ENCODE measurements at places on chromosomes 7 and 10.

DNA sequence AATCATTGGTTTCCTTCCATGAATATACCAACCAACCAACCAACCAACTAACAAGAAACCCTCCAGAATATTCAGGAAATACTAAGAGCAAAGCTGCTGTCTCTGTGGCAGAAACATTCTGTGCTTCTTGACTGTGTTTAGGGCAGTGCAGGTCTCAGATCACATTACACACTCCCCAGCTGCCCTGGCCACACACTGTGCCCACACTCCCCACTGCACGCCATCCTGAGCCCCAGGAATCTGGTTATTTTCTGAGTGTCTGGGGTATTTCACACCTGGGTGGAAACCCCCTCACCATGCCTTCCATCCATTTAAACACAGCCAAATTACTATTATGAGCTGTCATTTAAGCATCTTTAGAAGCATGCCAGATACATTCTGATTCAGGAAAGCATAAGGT is 183.7 kb upstream of the ANK3 start:
- peak; percentile 55 for DNase-seq

DNA sequence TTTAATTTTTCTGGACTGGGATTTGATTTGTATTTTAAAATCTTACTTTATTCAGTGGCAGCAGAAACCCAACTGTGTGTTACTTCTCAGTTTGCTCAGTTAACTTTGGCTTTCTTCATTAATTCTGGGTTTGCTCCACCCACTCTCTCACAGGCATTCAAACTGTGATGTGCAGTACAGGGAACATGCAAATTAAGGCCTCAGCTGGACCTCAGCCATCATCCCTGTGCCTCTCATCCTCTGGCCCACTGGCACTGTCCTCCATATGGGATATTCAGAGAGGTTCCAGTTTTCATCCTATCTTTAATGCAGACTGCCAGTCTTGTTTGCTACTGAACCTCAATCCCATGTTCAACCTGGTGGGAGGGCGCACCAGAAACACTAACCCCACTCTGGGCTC is 743.4 kb upstream of the IGFBP3 start:
- no peak for DNase-seq

- no peak for DNase-seq
These were observed 3.3 kb upstream of the NEUROG3 start for GRCh38 chr10:69576334-69577011.

- no peak for DNase-seq
These were observed 206.2 kb downstream of the TMEM178B start for GRCh38 chr7:141280100-141280499.

- DNase-seq, result no peak
These were observed 93.3 kb upstream of the DUSP5 start for GRCh38 chr10:110404413-110404812.

DNA sequence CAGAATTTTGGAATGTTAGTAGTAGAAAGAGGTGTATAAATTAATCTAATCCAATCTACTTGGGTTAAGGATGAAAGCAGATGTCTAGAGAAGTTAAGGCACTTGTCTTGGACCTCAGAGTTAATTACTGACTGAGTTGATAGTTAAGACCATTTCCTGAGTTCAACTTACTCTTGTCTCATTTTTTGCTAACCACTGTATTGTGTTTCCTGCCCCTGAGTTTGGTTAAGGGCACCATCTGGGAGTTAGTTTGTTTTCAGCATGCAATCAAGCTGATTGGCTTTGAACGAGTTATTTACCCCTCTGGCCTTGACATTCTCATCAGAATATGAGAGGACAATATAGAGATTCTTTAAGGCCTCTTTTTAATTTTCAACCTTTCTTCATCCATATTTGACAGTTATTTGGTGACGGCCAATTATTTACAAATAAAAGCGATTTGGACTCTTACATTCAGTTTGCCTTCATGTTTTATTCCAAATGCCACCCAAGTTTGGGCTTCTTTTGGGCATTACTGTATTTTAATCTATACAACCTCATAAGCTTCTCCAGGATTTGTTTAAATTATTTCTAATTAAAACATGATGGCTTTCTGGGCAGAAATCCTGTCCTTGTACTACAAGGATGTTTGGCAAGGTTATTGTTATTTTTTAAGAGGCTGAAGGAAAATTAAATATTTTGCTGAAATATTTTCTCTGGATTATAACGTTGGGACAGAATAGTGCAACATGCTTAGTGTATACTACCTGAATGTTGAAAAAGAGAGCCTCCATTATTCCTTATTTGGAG is 225.0 kb downstream of the CACNB2 start:
- no peak for DNase-seq

- no peak for DNase-seq
These were observed 23.3 kb downstream of the NPY start for GRCh38 chr7:24307326-24307725.

- no peak for DNase-seq
These were observed 8.8 kb upstream of the AFAP1L2 start for GRCh38 chr10:114412907-114413797.

DNA sequence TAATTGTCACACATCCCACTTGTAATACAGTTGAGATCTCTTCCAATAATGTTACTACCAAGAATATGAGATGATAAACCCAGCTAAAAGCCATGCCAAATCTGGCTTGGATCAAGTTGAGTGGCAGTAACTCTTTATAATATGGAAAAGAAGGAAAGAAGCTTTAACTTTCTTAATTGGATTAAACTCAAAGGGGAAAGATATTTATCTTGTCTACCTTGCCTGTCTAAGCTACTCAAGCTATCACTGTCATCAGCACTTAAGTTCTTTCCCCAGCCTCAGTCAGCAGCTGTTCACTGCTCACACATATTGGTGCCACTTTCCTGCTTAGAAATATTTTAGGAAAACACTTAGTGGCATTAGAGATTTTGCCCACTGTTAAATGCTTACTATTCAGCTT is 350.7 kb downstream of the IPMK start:
- no peak for DNase-seq

GRCh38 chr7:101470668-101471487 is 108.2 kb downstream of the COL26A1 start:
- no peak for DNase-seq

GRCh38 chr7:130063036-130063435 is 7.3 kb upstream of the KLHDC10 start:
- DNase-seq, result peak; percentile 70

DNA sequence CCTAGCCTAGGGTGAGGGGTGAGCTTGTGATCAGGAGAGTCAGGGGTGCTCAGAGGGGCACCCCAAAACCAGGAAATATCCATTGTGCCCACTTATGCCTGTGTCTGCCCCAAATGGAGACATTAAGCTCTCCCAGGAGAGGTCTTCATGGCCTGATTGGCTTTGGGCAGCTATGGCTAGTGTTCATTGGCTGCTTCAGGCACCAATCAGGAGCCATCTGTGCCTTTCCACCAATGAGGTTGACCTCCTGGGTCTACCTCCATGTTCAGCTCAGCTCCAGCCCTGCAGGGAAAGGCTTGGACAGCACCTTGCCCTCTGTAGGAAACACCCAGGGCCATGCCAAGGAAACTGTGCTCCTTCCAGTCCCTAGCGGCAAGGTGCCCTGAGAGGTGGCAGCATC is 23.9 kb upstream of the HSPB1 start:
- no peak for DNase-seq

- DNase-seq, result no peak
These were observed 519.8 kb downstream of the XPNPEP1 start for GRCh38 chr10:109403551-109403950.

- peak; percentile 65 for DNase-seq
These were observed 52.0 kb upstream of the SMNDC1 start for GRCh38 chr10:110356628-110357245.

GRCh38 chr10:79052291-79053080 is 16.3 kb upstream of the ZMIZ1 start:
- DNase-seq, result no peak

DNA sequence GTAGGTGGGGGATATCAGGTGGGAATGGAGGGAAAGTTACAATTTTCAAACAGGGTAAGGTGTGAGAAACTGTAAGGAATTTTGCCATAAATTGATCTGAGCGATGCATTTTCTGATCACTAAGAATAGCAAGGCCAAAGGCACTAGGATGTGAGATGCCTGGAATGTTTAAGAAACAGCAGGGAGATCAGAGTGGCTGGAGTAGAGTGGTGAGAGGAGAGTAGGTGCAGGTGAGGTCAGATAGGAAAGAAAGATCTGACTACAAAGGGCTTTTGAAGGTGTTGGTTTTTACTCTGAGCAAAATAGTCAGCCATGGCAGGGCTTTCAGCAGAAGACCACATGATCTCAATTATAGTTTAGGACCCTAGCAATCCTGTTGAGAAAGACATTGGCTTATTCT is 55.0 kb downstream of the HDAC9 start:
- no peak for DNase-seq

DNA sequence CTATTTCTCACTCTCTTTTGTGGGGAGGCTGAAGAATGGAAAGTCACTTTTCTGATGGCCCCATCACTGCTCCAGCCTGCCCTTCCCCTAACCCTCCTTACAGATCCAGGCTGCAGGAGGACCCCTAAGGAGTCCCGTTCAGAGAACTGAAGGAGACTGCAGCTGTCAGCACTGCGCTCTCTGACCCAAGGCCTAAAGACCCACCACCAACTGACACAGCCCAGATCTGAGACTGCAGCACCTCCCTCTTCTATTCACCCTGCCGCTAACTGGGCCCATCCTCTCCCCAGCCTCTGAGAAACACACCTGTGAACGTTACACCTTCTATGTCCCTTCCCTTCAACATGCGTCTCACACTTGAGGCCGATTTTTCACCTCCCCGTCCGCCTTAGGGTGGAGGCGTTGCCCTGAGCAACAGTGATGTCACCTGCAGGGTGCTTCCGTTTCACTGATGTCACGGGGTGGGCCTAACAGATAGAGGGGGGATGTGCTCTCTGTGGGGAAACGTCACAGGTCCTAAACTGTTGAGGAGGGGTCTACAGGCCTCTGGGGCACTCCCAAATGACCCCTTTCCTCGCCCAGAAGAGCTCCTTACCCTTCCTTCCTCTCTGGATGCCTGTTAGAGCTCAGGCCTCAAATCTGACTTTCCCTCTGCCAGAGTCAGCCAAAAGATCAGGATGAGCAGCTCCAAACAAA is 5.1 kb downstream of the ITPRIP start:
- DNase-seq, result no peak

DNA sequence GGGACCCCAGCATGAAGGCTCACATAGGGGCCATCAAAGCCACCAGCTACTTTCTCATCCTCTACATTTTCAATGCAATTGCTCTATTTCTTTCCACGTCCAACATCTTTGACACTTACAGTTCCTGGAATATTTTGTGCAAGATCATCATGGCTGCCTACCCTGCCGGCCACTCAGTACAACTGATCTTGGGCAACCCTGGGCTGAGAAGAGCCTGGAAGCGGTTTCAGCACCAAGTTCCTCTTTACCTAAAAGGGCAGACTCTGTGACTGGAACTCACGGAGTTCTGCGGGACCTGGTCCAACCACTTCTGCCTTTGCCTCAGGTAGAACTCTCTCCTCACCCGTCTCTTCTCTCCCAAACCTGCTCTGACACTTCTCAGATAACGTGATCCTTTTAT is 945 bp downstream of the TAS2R40 start:
- no peak for DNase-seq

DNA sequence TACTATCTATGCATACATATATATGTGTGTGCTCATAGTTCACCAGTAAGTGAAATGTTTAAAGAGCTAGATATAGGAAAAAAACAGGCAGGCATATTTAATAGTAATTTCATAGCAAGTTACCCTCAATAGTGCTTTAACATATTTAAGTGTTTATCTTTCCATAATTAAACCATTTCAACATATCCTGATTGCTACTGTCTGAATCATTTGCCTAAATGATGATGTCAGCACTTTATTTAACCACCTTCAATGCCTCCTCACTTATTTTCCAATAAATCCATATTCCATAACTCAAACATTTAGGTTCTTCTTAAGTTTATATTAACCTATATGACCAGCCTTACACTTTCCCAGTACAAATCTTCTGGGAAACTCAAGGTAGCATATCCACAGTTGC is 601.1 kb downstream of the ARL4A start:
- DNase-seq, result no peak

- DNase-seq, result no peak
These were observed 1.1 kb downstream of the AHR start for GRCh38 chr7:17299483-17299991.

DNA sequence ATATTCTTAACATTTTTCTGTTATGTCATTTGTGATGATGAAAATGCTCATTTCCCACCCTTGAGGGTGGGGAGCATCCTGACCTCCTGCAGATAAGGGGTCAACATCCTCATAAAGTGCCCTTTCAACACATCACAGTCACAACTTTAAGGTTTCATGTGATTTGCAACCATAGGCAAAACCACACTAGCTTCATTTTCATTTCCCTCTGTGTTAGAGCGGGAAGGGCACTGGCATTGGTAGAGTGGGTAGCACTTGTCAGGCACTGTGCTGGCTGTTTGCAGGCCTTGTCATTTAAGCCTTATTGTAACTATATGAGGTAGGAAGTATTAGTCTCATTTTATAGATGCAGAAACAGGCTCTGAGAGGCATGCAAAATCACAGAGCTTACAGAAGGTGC is 39.8 kb downstream of the PSMC2 start:
- DNase-seq, result no peak

GRCh38 chr7:103686064-103686463 is 240.1 kb upstream of the SLC26A5 start:
- no peak for DNase-seq

DNA sequence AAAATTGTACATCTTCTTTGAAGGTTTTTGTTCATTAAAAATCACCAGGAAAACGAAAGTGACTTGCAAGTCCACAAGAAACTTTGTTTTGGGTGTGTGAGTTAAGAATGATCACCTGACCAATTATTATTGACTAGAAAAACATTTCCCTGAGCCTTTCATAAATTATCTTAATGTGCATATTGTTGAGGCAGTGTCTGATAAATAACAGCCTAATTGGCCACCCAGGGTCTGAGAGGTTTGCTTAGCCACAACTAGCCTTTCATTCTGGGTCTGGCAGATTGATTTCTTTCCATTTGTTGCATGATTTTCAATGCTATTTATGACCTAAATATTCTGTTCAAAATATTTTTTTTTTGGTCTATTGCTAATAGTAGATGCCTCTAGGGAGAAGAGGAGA is 152.8 kb downstream of the AUTS2 start:
- DNase-seq, result no peak

- no peak for DNase-seq
These were observed 113.8 kb upstream of the ADO start for GRCh38 chr10:62690703-62691102.

GRCh38 chr10:78996792-78997129 is 72.0 kb upstream of the ZMIZ1 start:
- DNase-seq, result no peak

DNA sequence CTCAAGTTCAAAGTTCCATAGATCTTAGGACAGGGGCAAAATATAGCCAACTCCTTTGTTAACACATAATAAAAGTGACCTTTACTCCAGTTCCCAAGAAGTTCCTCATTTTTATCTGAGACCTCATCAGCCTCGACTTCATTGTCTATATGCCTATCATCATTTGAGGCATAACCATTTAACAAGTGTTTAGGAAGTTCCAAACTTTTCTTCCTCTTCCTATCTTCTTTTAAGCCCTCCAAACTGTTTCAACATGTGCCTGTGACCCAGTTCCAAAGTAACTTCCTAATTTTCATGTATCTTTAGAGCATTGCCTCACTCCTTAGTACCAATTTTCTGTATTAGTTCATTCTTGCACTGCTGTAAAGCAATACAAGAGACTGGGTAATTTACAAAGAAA is 569.1 kb downstream of the ANKRD7 start:
- no peak for DNase-seq
